Epithelial cell of esophagus (primary cell): ENCODE measurements at places on chromosomes 16 and 17.

DNA sequence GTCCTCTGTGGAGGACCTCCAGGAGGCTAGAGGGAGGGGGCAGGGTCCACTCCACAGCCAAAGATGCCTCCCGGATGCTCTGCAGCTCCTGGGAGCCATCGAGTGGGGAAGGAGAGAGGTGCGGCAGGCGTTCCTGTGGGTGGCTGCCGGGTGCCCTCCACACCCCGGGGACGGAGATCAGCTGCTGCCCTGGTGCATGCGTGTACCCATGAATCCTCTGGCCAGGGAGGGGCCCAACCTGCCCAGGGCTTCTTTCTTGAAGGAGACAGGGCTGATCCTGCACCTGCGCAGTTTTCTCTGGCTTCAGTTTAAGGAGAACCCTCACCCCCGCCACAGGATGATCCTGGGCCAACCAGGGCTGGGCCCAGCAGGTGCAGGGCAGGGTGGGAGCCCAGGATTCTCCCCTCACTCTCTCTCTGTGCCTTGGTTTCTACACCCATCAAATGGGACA, 33.5 kb upstream of the DOC2B start:
- DNase-seq, result no peak

- DNase-seq, result peak; percentile 29
These were observed 220.1 kb downstream of the FOXL1 start for GRCh38 chr16:86798247-86799041.

DNA sequence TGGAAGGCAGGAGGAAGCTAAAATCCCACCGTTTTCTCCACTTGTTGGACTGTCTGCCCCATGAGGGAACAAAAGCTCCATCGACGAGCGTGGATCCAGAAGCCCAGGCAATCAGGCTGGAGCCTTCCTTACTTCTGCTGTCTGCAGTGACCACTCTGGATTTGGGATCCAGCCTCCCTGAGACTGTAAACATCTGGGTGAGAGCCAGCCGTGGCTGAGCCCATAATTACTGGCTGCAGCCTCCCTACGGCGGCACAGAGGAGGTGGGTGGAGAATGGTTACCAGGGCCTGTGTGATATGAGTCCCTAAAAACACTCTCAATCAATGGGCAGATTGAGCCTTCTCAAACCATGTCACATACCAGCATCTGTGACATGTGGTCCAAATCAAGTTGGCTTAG, 158.2 kb downstream of the FOXL1 start:
- DNase-seq, result no peak

- no peak for DNase-seq
These were observed 13.4 kb upstream of the GNG13 start for GRCh38 chr16:813916-814412.

GRCh38 chr17:76506408-76507345, 5.5 kb upstream of the RHBDF2 start:
- DNase-seq, result peak; percentile 68

GRCh38 chr16:2511128-2511800, 2.5 kb upstream of the ATP6V0C start:
- DNase-seq, result peak; percentile 57

GRCh38 chr17:56064506-56064905, 88.8 kb upstream of the ANKFN1 start:
- DNase-seq, result no peak

- peak; percentile 60 for DNase-seq
These were observed 60.0 kb downstream of the CRISPLD2 start for GRCh38 chr16:84879569-84880487.

DNA sequence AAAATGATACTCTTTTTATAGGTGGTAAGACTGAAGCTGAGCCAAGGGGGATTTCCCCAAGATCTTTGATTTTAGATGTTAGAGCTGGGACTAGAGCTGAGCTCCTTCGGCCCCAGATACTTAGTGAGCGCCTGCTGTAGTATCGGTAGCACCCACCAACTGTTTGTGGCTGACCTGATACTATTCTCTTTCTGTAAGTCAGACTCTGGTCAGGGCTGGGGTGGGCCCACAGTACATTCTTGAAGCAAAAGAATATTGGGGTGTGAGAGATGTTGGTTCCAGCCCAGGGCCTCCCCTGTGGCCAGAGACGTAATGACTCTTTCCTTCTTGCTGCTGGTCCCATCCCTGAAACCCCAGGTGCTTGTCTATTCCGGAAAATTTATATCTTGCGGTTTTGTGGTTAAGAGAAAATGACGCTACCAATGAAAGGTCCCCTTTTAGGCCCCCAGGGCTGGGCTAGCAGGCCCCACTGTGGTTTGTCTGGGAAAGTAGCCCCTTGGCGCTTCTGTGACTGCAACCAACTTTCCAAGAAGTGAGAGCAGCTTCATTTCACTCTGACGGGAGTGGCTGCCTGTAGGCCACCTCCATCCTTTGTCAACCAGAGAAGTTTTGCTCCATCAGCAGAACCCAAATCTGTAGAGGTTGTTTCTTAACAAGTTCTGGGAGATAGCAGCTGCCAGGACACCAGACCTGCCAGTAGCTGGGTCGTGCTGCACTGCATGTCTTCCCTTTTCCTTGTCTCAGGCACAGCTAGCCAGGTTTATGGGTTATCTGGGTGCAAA, 86.4 kb upstream of the LGALS9 start:
- no peak for DNase-seq

GRCh38 chr17:34126496-34126895, 128.6 kb upstream of the CCL2 start:
- no peak for DNase-seq

DNA sequence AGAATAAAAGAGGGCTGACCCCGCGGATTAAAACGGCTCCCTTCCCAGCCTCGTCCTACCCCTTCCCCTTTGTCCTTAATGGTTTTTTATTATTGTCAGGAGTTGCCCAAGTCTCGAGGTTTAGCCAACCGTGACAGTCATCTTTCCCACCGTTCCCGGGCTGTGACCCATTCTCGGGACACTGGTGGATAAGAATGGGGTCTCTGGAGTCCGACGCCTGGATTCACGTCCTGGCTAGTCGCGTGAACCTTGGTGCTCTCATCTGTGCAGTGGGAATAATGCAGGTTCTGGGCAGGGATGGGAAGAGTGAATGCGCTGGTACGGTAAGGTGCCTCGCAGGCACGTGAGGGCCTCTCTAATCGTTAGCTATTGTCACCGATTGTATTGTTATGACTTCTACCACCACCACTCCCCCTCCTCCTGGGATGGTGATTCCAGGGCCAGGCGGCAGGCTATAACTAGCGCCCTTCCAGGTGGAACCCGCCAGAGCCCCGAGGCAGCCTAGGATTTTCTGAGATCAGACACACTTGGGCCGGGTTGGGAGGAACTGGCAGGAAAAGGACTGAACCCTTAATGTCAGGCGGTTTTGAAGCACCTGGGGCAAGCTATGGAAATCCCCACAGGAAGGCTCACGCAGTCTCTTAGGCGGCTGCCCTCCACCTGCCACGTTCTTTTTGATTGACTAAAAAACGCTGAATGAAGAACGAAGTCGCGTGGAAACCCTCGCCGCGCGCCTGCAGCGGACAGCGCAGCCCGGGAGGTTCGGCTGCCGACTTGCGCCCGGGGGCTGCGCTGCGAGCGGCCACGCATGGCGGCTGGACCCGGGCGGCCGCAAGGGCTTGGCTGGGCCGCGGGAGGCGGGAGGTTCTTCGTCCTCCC, 2.7 kb downstream of the HS3ST3B1 start:
- peak; percentile 8 for DNase-seq

- no peak for DNase-seq
These were observed 1.3 kb upstream of the SP2 start for GRCh38 chr17:47894498-47895346.

DNA sequence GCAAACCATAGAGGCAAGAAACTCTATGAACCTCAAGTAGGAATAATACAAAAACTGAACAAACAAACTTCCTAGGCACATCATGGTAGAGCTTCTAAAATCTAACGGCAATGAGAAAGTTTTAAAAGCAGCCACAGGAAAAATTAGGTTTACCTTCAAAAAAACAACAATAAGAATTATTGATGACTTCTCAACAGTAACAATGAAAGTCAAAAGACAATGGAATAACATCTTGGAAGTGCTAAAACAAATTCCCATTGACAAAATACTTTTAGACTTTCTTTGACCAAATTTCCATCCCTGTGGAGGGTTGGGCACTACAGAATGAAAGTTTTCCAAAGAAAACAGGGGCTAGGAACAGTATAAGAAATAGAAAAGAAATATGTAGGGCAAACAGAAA, 222.9 kb upstream of the ERCC4 start:
- no peak for DNase-seq

DNA sequence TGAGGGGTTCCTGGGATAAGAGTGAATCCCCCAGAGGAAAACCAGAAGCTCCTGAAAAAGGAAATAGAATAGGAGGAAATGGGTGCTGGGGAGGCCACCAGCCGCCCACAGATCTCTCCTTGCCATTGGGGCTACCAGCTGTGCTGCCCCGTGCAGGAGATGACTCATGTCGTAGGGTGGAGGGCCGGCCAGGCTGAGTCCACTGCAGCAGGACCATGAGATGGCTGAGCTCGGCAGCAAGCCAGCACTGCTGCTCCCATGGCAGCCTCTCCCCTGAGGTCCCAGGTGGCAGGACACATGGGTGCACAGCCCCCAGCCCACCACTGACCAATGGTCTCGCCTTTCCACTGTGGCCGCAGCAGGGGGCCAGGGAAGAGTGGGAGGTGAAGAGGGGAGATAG, 95.5 kb downstream of the GNAO1 start:
- DNase-seq, result no peak

- peak; percentile 98 for DNase-seq
These were observed 1.7 kb downstream of the MAP2K3 start for GRCh38 chr17:21286066-21286770.

GRCh38 chr17:21165922-21166594, 39.3 kb downstream of the DHRS7B start:
- DNase-seq, result no peak

DNA sequence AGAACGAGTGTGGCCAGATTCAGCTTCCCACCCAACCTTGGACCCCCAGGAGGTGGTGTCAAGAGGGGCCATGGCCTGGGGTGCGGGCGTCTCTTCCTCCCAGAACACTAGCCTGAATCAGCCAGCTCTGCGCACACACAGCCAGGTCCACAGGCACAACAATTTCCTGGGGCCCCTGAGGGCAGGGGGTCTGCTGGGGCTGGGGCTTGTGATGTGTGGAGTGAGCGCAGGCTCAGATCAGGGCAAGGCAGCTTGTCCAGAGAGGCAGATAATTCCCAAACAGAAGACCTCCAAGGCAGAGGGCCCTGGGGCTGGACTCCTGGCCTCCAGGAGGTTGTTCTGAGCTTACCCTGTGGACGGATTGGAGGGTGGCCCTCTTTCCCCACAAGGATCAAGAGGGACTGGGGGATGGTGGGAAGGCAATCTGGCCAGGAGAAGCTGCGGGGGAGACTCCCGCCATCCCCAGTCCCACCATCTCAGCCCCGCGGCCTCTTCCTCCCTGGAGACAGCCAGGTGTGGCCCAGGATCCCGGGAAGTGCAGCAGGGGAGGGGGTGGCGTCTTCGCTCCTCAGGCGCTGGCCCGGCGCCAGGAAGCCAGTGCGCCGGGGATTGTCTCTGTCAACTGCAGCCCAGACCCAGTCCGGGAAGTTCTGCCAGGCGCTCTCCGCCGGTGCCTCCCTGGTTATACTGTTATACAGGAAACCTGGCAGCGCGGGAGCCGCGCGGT, 52.0 kb upstream of the AMZ2 start:
- no peak for DNase-seq

DNA sequence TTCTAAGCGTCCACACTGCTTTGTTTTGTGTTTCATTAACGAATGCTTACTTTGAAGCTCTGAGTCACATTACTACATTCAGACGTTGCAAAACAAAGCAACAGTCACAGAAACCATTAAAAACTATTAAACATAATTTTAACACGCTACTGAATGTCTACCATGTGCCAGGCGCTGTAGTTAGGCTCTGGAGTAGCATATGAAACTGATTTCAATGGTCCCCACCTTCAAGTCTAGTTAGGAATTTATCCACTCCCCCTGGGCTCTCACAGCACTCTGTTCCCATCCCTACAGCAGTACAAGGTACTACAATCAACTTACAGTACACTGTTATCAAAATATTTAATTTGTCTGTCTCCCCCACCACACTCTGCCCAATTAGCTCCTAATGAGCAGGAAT, 631 bp downstream of the UTP6 start:
- peak; percentile 52 for DNase-seq

GRCh38 chr17:5508810-5509209, 22.4 kb downstream of the MIS12 start:
- peak; percentile 65 for DNase-seq

- DNase-seq, result no peak
These were observed 129.0 kb downstream of the CCDC182 start for GRCh38 chr17:57615836-57616757.

- DNase-seq, result peak; percentile 81
These were observed 862 bp downstream of the DCAKD start for GRCh38 chr17:45050481-45051059.

DNA sequence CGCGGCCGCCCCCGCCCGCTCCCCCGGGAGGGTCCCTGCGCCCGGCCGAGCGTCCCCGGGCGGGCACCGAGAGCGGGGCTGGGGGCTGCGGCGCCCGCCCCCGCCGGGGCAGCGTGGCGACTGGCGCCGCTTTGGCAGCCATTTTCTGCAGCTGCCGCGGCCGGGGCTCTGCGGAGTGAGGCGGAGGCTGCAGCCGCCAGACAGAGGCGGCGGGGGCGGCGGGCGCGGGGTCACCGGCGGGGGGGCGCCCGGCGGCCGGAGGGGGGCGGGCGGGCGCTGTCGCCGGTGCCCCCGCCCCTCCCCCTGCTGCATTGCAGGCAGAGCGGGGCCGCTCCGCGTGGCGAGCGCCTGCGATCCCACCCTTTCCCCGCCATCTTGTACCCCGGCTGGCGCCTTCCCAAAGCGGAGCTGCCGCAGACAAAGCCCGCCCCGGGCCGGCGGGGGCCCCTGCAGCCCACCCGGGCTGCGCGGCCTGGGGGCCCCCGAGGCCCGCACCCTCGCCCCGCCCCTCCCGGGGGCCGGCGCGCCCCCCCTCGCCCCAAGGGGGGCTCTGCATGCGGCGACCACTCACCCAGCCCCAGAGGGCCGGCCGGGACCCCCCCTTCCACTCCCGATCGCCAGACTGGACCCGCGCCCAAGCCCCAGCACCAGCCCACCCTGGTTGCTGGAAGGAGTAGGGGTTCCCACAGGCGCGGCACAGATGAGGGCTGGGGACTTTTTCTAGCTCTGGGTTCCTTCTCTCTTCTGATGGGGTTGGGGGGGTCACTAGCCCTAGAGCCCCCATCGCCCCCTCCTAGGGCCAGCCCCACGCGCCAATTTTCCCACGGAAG, 16.6 kb upstream of the CBX8 start:
- no peak for DNase-seq

DNA sequence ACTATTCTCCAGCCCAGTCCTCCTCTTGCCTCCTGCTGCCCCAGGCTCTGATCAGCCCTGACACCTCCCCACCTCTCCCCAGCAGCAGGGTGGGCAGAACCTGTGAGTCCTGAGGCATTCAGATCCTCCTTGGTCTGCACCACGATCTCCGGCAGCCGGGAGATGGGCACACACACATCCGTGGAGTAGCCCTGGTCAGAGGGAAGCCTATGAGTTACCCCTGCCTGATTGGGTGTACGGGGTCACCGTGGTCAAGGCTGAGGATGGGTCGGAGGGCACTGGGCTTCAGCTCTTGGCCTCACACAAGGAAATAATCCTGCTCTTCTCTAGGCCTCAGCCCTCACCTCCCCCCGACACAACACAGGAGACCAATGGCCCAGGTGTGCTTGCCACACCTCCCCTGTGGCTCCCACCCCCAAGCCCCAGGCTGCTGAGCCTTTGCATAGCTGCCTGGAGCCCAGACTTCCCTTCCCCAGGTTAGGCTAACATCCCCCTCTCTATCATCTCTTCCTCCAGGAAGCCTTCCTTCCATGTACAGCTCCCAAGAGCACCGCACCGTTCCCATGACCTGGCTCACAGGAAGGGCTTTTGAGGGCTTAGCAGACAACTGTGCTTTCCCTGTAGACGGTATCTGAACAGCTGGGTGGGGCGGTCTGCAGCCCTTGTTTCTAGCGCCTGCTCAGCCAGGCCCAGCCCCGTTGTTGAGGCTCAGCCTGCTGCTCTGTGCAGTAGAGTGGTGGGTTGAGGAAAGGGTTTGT, 3.7 kb downstream of the LDHD start:
- DNase-seq, result no peak
